DMS153 (cell line): ENCODE measurements at places on chromosomes 3 and 15.

DNA sequence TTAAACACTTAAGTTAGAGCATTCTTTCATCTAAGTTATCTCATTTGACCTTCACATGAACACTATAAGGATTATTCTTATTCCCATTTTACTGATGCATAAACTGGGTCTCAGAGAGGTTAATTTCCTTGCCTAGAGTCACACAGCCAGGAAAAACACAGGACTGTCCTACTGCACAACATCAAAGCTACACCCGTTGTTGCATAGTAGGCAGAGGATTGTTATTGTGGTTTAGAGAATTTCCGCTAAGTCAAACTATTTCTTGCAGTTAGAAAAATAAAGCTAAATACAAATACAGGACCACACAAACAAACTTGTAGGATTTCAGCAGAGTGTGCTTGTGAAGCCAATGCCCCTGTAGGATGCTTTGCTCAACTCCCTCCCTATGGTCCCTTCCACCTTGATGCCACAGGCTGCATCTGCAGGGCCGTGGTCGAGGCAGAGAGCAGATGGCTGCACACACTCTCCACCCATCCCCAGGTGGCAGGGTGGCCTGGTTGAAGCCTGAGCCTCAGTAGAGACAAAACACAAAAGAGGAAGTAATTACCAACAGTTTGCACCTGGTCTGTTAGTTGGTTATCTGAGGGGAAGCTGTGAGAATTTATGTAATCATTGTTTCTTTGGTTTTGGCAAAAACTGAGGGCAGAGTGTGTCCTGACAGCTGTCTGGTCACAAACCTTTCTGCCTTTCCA, 41.1 kb upstream of the SKOR1 start:
- DNase-seq: no peak

DNA sequence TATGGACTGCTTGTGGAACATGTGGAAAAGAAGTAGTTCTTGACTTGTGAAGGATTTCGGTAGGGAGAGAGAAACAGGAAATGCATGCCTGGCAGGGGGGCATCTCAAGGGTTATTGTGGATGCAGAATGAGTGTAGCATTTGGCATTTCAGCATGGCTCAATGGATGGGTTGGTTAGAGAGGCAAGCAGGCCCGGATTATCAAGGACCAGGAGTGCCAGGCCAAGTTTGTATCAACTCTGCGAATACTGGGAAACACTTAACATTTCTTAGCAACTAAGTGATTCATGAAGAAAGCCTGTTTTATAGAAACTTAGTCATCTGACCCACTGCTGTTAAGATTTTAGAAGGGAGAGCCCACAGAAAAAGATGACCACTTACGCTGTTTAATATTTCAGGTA, 33.6 kb downstream of the KIF15 start:
- no peak for DNase-seq

GRCh38 chr3:33134026-33134625, 20.3 kb downstream of the CRTAP start:
- no peak for DNase-seq

GRCh38 chr3:87462228-87462627, 185.8 kb upstream of the POU1F1 start:
- DNase-seq: no peak

- no peak for DNase-seq
Observed at GRCh38 chr15:74783072-74783807, 1.4 kb downstream of the CSK start.

- no peak for DNase-seq
Observed at GRCh38 chr3:115666920-115667737, 43.8 kb downstream of the GAP43 start.

DNA sequence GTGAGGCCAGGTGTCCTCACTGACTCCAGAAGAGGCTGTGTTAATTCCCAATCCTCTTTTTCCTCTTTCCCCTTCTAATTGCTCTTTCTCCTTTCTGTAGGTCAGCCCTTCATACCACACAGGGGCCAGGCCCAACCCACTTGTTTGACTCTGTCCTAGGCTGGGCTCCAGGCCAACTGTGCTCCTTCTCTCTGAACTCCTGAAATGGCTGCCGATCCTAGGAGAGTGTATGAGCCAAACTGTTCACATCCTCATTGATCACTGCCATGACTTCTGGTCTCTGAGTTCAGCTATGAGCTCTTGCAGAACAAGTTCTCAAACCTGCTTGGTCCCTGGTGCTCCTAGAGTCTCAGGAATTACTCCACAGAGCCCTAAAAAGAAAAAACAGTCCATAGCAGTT, 145.1 kb downstream of the VGLL4 start:
- DNase-seq: no peak

DNA sequence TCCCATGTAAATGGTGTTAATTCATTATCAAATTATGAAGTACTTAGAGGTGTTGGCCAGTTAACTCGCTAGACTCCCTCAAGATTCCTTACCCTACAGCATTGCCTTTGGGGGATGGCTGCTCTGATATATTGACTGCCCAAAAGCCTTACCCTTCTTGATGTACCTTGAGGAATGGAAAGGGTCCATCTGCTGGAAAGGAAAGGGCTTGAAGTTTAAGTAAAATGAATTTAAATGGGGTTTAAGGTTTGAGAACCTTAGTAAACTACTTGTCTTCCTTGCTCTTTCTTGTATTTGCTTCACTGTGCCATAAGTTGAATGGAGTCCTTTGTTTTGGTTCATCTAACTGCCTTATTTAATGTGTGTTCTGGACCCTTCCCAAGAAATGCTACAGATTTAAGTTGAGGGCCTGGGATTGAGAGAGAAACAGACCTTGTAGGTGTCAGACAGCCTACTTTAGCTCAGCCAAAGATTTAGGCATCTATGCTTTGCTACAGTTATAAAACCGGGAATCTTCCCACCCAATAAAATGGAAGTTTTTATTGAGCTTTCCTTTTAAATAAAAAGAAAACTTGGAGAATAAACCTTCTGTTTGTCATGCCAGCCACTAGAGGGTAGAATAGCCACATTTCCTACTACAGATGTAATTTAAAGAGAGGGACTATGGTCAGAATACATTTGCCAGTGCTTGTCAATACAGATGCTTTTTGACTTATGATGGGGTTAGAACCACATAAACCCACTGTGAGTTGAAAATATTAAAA, 25.3 kb downstream of the CMSS1 start:
- DNase-seq: peak; percentile 37

DNA sequence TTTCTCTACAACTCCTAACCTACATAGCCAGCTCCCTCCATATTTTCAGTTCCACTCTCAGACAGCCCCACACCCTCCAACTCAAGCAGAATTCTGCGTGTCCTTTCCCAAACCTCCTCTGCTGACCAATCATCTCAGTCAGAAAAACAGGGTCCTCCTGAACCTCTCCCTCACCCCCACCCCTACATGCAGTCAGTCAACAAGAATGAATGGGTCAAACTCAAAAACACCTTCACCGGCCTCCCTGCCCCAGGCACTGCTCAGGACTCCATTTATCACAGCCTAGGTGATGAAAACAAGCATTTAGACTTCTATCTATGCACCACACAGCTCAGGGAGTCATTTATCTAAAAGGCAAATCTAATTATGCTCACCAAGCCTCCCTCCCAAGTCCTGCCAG, 32.4 kb downstream of the MYL3 start:
- DNase-seq: no peak

DNA sequence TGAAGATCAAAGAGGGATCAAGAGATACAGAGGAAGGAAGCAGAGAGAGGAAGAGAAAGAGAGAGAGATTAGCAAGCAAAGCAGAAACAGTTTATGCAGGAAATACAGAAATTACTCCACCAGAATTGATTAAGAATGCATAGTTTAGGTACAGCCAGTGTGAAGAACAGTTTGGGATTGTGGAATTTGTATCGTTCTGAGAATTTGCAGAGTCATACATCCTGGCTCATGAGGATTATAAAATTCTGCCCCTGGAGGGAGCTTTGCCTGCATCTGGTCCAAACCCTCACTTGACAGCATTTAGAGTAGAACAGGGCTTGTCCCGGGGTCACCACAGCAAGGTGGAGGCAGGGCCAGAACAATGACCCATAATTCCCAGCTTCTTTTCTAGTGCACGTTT, 44.1 kb downstream of the MASP1 start:
- no peak for DNase-seq

DNA sequence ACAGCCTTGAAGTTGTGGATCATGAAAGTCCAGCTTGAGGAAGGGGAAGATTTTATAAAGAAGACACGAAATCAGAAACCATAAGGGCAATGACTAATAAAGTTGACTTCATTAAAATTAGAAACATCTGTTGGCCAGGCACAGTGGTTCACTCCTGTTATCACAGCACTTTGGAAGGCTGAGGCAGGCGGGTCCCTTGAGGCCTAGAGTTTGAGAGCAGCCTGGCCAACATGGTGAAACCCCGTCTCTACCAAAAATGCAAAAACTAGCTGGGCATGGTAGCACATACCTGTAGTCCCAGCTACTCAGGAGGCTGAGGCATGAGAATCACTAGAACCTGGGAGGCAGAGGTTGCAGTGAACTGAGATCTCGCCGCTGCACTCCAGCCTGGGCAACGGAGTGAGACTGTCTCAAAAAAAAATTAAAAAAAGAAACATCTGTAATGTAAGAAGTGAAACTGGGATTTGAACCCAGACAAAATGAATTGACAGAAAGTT, 7.9 kb upstream of the UBXN7 start:
- no peak for DNase-seq

DNA sequence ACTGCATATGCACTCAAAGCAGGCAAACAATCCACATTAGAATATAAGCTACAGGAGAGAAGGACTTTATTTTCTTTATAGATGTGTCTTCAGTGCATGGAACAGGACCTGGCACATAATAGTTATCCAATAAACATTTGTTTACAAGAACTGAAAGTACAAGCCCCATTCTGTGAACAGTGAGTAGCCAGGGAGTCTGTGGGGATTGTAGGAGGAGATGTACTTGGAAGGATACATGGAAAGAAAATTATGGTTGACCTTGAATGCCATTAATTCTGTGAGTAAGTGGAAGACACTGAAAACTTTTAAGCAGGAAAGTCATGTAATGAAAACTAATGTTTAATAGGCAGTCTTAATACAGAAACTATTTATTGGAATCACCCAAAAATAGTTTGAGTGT, 28.3 kb downstream of the MASP1 start:
- DNase-seq: no peak

GRCh38 chr15:26841514-26841913, 25.3 kb upstream of the GABRA5 start:
- no peak for DNase-seq

DNA sequence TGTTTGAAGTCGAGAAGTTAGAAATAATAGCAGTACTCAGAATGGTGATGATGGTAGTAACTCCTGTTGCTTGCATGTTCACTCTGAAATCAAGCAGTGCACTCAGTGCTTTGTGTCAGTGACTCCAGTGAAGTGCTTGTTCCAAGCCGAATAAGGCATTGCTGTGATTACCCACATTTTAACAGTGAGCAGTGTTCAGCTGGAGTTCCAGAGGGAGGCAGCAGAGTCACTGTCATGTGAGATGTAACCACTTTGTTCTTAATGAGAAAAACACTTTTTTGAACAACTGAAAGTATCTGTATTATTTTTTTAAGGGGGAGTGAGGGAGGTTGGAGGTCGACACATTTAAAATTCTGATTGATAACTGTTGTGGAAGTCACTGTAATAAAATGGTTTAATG, 3.7 kb downstream of the MDFIC2 start:
- no peak for DNase-seq

DNA sequence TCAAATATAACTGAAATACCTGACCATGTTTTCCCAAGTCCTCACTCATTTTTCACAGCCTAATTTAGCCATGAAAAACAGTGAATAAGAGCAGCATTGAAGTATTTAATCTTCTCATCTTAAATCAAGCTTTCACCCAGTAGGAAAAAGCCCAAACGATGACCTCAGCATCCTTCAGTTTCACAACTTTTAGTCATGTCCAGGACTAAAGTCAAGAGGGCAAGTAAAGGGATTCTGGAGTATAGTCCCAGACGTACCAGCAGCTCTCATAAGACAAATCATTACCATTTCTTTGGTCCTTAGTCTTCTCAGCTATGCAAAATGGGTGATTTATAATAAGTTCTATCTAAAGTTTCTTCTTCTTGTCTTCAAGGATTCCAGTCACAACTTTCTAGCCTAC, 237.3 kb downstream of the IL5RA start:
- no peak for DNase-seq

- DNase-seq: no peak
Observed at GRCh38 chr3:103057003-103057402, 622.2 kb downstream of the ZPLD1 start.

DNA sequence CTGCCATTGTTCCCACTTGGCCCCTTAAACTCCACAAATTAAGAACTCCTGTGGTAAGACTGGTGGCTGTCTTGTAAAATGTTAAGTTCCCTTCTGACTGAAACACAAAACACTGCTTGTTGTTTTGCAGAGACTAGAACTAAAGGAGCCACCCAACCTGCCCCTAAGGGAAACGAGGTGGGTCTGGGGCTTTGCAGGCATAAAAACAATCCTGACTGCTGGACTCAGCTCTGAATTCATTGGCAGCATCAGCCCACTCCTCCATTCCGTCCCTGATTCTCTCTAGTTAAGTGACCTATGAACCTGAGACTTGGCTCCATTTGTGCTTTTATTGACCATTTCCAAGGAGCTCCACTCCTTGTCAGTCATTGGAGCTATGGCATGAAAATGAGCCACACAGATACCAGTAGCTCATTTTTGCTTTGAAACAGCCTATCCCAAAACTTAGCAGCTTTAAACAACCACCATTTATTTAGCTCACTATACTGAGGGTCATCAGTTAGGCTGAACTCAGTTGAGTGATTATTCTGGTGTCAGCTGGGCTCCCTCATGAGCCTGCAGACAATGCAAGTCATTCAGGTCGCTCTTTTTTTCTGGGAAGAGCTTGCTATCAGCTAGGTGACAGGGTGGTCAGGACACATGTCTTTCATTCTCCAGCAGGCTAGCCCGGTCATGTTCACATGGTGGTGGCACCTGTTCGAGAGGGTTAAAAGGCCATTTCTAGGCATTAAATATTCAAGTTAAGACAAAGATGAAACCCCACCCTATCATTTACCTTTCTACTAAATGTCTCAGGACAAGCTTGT, 175.1 kb upstream of the CTNNB1 start:
- no peak for DNase-seq

DNA sequence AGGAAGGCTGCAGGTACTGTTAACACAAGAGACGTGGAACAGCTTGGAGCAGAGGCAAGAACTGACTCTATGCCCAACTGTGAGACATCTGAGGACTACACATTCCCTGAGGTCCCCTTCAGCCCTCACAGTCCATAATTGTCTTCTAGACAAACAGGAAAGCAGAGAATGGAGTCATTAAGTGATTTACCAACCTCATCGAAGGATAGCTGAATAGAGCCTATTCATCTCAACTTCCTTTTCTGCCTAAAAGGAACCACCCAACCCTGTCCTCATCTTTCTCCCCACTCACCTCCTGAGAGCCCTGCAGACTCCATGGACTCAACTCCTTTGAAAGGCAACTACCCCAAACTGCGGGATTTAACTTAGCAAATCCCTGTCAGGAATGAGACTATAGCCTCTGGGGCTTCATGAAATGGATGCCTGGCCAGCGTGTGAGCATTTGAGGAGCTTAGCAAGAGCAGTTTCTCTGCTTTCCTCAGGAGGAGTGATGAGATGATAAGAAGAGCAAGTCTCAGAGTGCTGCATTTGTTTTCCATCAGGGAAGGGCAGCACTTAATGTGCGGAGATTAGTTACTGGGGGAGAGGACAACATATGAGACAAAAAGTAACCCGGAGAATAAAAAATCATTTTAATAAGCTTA, 61.5 kb upstream of the FILIP1L start:
- DNase-seq: peak; percentile 51
